Activated naive CD4-positive, alpha-beta T cell treated with Interleukin-2 at 50 U/mL for 16 hours (primary cell): ENCODE measurements at places on chromosomes 16 and 17.

DNA sequence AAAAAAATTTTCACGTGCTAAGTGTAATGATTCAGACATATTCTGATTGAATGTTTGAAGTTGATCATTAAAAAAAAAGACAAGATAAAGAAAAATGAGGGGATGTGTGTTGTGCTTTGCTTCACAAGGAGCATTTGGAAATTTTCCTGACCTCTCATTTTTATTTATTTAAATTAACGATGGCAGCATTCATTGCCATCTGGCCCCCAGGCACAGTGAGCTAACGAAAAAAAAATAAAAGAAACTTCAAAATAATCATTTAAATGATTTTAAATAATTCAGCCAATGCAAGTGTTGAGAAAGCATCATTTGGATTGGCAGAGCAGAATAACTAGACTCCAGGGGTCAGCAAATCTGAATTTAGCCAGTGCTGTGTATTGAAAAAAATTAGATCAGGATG is 1037.2 kb downstream of the CDH11 start:
- no peak for DNase-seq

- DNase-seq: no peak
Measured at GRCh38 chr17:32157225-32157624, 14.9 kb downstream of the RHOT1 start.

- no peak for DNase-seq
Measured at GRCh38 chr16:87375426-87376135, 8.0 kb downstream of the FBXO31 start.

- no peak for DNase-seq
Measured at GRCh38 chr17:16878606-16879005, 93.3 kb downstream of the TNFRSF13B start.

- DNase-seq: no peak
Measured at GRCh38 chr17:42537156-42537805, 1.2 kb downstream of the NAGLU start.

GRCh38 chr16:49822649-49823370 is 33.1 kb downstream of the ZNF423 start:
- no peak for DNase-seq

DNA sequence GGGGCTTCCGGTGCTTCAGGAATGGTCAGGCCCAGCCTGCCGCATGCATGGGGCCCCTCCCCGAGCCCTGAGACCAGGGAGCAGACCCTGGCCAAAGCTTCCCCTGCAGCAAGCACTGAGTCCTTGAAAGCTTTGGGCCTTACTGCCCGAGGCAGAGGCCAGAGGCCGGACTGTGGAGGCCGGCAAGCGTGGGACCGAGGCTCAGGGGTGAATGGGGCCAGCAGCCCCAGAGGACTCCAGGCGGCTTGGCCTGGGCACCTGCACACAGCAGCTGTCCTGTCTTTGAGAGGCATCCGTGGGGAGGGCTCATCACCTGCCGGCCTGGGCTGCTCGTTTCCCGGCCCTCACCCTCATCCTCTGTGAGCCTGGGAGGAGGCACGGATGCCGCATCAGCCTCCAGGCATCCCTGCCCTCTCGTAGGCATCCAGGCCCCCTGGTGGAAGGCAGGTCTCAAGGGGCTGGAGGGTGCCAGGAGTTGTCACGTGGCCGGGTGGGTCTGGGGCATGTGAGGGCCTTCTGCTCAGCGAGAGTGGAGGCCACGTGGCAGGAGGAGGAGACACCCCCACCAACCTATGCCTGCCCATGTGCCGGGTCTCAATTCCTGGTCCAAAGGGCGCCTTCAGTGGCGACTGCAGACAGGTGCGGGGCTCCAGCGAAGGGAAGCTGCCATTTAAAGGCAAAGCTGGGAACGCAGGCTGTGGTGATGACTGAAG is 31.4 kb downstream of the CACNA1H start:
- DNase-seq: no peak

- DNase-seq: no peak
Measured at GRCh38 chr16:2174396-2175131, 19.0 kb downstream of the TRAF7 start.

GRCh38 chr16:16149710-16150116 is 73.6 kb downstream of the ABCC6 start:
- DNase-seq: no peak

GRCh38 chr17:17842111-17842876 is 5.5 kb upstream of the SREBF1 start:
- no peak for DNase-seq
